ENCODE measurements at places on chromosomes 16 and 17.

DNA sequence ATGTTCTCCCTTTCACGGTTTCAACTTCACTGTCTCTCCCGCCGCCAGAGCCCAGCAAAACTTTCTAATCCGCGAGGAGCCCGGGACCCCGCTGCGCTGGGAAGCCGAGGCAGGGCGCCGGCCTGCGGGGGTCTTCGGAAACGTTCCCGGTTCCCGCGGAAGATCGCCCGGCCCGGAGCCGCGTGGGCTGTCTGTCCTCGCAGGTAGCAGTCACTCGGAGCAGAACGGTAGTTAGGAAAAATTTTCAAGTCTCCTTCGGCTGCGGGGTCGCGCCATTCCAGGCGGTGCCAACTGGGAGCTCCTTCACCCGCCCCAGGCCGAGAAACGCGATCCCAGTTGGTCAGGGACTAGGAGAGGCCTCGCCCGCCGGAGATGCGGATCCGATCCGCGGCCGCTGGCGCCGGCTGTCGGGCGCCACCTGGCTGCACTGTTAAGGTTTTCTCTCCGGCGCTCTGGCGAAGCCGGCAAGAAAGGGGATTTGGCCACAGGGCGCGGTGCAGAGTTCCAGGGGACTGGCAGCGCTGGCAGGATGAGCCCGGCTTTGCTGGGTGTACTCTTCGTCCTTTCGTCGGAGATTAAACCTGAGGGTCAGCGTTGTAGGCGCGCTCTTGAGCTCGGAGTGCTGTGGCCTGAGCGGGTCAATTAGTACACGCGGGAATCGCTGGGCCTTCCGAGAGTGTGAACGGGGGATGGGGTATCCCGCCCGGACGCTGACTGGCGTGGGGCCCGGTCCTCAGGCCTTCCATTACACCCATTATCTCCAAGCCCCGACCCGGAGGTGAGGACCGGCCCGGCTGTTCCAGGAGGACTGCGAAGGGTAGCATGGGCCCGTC lies 135.4 kb downstream of the KCNJ12 start:
- DNase-seq, result peak; percentile 21

DNA sequence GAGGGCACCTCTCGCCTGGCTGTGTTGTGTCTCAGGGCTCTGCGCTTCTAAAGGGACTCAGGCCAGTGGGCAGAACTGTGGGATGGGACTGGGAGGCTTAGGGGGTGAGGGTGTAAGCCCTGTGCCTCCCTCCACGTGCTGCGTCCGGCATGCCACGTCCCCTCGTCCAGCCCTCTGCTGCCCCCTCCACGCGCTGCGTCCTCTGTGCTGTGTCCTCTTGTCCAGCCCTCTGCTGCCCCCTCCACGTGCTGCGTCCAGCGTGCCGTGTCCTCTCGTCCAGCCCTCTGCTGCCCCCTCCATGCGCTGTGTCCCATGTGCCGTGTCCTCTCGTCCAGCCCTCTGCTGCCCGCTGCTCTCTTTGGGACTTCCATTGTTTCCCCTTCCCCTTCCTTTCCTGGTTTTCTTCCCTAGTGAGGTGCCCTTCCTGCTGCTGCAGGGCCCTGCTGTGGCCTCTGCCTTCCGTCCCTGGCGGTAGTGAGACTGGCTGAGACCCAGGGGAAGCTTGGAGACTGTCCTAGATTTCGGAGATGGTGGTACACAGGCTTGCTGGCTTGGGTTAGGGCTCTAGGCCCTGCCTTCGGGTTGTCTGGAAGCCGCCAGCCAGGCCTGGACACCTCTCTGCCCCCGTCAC lies 6.4 kb upstream of the ZNF750 start:
- no peak for DNase-seq

GRCh38 chr16:57540906-57541753 lies 1.3 kb upstream of the ADGRG5 start:
- DNase-seq, result no peak

DNA sequence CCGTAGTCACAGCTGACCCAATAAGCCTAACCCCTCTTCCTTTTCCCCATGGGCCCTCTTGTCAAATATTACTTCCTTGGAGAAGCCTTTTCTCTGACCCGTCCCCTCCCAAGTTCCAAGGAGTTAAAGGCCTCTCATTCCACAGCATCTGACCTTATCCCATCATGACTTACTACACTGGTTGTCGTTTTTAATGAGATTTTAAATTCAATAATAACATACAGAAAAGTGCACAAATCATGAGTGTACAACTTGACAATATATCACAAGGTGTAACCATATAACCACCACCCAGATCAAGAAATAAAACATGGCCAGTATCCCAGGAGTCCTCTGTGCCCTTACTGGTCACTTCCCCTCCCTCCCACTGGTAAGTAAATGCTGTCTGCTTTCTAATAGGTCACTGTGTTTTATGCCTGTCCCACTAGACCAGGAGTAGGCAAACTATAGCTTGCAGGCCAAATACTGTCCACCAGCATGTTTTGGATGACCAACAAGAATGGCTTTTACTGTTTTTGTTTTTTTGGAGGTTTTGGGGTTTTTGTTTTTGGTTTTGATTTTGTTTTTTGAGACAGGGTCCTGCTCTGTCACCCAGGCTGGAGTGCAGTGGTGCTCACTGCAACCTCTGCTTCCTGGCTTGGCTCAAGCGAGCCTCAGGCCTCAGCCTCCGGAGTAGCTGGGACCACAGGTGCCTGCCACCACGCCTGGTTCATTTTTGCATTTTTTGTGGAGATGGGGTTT lies 1.2 kb upstream of the FDXR start:
- DNase-seq, result no peak

DNA sequence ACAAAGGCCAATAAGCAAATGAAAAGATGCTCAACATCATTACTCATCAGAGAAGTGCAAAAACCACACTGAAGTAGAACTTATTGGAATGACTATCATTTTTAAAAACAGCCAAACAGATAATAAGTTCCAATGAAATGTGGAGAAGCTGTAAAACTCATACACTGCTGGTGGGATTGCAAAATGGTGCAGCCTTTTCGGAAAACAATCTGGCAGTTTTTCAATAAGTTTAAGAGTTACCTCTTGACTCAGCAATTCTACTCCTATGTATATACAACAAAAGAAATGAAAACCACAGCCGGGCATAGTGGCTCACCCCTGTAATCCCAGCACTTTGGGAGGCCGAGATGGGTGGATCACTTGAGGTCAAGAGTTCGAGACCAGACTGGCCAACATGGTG lies 49.3 kb downstream of the AKAP10 start:
- DNase-seq, result no peak

GRCh38 chr17:7548585-7549400 lies at the start of gene TNFSF12:
Gene TNFSF12, plus strand, starts transcription at chr17:7549058. Its CDS starts 96 bp downstream, at chr17:7549154.
- DNase-seq, result no peak

GRCh38 chr16:81185416-81185815 lies 53.1 kb upstream of the BCO1 start:
- no peak for DNase-seq

DNA sequence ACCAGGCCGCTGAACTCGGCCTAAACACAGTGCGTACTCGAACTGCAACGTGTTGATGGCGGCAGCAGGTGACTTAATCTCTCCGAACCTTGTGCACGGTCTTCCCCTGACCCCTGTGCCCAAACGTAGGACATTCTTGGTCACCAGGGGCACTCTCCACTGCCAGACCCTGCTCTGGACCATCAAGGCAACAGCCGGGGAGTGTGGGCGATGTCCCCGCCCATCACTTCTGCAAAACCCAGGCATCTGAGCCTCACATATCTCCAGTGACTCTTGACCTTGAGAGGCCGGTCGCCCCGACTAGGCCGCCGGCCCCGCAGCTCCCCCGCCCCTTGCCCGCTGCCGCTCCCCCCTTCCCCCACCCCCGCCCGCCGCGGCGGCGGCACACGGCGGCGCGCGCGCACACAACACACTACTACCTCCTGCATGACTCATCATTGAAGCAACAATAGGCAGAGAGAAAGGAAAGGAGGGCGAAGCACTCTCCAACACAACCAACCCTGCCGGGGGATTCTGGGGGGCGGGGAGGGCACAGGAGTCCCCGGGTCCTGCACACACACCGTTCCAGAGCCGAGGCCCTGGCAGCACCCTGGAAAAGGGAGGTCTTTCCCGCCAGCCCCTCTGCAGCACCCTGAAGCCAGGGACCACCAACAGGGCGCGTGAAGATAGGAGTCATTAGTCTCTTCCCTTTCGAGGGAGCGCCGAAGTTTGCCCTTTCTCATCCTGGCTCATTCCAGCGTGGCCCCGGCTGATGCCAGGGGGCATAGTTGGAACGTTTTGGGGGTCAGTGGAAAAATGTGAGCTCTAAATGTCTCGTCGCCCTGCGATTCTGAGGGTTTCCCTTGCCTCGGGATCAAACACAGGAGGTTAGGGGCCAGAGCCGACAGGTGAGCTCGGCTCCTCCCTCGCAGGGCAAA lies 1.9 kb downstream of the MNT start:
- no peak for DNase-seq

DNA sequence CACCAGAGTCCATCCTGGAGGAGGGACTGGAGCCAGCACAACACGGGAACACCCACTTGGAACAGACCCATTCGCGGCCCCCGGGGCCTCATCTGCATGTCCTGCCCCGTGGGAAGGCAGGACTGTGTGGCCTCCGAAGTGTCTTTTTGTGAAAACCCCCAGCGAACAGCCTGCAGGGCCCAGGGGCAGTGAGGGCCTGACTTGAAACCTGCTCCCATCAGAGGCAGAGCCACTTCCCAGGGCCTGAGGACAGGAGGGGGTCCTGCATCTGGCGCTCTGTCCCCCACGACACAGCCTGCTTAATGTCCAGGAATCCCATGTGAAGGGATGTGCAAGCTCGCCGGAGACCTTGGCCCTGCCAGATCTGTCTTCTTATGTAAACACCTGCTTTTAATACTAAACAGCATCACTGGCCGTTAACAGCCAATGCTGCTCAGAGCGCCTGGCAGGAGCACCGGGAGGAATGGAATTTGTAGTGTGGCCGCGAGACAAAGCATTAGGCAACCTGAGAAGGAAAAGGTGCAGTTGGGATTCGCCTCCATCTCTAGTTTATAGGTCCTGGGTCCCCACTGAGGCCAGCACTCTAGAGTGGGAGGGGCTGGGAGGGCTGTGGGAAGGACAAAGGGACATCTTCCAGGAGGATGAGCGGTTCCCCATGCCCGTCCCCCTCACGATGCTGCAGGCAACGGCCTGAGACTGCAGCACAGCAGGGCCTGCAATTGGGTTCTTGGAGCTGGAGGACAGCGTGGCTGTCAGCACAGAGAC lies 9.6 kb upstream of the EVPL start:
- DNase-seq, result no peak

DNA sequence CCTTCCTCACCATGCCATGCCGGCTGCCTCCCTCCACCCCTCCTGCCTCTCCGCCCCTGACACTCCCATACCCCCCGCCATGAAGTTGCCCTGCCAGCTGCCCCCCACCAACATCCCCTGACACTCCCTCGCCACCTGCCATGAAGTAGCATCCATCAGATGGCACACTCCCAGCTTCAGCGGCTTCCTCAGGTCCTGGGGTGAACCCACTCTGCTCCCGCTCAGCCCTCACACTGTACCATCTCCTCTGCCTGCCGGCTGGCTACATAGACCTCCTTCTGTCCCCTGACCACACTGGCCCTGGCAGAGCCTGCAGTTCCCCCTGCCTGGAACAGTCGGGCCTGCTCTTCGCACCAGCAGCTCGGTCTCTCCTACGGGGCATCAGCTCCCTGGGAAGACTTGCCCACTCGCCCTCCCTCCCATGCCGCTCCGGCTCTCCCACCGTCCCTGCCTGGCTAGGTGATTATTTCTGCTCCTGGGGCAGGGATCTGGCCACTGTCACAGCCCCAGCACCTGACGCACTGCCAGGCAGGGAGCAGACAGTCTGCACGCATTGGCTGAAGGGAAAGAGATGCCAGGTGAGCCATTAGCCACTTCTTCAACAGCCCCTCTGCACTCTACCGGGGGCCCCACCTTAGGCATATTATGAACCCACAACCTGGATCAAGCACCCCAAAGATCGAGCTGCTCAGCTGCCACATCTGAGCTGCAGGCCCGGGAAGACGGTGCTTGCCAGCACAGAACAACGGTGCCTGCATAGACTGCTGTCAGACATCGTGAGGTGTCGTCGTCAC lies 9.0 kb downstream of the CANT1 start:
- no peak for DNase-seq

DNA sequence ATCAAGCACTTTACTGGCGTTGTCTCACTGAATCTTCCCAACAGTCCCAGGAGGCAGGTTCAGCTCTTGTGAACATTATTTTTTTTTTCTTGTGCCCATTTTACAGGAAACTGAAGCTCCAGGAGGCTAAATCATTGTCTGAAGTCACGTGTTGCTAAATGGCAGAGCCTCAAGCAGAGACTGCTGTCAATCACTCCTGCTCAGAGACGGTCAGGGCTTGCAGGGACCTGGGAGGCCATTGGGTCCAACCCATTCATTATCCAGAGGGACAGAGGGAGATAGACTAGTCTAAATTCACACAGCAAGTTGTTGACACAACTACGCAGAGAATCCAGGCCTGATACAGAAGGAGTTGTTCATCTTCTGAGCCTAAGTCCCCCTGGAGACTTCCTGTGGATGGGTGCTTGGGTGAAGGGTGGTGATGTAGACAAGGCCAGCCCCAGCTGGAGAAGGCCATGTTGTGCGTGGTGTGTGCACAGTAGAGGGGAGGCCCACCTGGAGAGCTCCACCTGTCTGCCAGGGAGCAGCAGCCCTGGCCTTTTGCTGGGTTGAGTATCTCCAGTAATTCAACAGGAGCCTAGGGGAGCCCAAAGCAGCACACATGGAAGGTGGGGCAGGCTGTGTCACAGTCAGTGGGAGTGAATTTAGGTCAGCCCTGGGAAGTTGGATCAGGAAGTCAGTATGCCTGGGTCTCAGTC lies 24.3 kb upstream of the C1QL1 start:
- no peak for DNase-seq

DNA sequence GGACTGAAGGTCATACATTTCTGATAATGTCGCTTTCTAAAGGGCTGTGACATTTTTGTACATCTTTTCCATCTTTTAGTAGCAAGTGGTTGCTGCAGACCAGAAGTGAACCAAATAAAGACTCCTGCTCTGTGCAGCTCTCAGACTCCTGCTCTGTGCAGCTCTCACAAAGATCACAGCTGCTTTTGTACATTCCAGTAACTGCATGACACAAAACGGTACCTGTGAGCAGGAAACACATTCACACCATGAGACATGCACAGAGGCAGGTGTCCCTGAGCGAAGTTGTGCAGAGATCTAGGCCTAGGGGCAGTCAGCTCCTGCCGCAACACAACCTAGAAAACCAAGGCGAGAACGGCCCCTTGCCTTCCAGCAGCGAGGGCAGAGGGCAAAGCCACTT lies 67.5 kb downstream of the KLHDC4 start:
- no peak for DNase-seq

- no peak for DNase-seq
These were observed 36.1 kb downstream of the USP31 start for GRCh38 chr16:23113185-23113584.

GRCh38 chr17:47791025-47791424 lies 30.6 kb downstream of the OSBPL7 start:
- no peak for DNase-seq

DNA sequence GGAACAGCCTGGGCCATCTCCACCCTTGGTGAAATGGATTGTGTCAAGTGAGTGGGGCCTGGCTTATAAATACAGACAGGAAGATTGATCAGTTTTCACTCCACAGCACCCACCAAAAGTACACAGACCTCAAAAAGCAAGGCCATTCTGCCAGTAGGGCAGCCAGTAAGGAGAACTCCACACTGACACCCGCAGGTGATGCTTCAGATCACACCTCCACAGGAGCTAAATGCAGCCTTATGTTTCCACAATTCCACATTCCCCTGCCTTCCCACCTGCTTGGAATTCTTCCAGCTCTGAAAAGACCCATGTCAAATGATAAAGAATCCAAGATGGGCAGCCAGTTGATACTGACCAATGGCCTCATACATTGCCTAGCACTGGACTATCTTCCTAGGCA lies 191.1 kb downstream of the ZFHX3 start:
- DNase-seq, result no peak
